ENCODE measurements at places on chromosomes 5 and 9.

- DNase-seq = no peak
Measured at GRCh38 chr9:28628031-28628430, 1054.8 kb upstream of the C9orf72 start.

DNA sequence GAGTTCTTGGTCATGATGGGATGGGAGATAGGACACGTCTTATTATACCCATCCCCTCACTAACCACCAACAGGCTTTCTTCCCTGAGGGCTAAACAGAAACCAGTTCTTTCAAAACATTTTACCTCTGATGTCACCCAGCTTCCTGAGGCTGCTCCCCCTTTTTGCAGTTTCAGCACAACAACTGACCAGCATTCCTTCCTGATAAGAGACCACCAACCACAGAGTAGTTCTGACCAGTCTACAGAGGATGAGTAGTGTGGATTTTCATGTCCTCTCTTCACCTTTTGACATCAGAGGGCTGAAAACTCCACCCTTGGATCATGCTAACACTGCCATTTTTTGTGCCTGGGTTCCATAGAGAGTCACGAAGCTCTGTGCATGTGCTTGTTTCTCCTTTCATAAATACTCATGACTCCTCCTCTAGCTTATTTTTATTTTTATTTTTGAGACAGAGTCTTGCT lies 82.6 kb downstream of the OSTF1 start:
- DNase-seq = no peak

GRCh38 chr9:95043826-95044225 lies 273.7 kb downstream of the FANCC start:
- no peak for DNase-seq

DNA sequence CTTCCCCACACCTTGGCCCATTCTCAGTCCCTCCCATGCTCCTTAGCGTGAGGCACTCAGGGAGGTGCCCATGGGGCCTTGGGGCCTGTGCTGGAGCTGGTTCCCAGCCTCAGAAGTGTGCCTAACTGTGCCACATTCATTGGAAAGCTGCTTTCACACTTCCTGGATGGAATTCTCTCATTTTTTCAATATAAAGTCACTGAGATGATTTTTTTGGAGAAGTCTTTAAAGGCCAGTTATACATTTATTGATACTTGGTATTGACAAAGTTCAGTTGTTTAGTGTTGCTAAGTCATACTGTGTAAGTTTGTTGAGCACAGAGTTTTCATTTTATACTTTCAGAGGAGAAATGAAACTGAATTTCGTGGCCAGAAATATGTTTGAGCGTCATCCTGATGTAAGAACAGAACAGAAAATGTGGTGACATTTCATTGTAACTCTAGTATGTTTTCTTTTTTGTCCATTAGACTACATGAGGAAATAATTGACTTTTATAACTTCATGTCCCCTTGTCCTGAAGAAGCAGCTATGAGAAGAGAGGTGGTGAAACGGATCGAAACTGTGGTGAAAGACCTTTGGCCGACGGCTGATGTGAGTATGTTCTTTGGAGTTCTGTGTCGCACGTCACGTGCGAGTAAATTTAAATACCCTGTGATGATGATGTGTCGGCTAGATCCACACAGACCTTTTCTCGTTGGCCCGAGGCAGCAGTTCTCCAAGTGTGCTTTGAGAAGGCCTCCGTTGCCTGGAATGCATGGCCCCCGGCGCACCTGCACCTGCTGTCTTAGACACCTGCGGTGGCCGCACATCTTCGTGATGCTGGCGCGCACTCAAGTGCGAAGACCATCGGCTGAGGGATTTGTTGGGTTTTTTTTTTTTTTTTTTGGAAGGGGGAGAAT lies 24.1 kb downstream of the TENT4A start:
- no peak for DNase-seq

DNA sequence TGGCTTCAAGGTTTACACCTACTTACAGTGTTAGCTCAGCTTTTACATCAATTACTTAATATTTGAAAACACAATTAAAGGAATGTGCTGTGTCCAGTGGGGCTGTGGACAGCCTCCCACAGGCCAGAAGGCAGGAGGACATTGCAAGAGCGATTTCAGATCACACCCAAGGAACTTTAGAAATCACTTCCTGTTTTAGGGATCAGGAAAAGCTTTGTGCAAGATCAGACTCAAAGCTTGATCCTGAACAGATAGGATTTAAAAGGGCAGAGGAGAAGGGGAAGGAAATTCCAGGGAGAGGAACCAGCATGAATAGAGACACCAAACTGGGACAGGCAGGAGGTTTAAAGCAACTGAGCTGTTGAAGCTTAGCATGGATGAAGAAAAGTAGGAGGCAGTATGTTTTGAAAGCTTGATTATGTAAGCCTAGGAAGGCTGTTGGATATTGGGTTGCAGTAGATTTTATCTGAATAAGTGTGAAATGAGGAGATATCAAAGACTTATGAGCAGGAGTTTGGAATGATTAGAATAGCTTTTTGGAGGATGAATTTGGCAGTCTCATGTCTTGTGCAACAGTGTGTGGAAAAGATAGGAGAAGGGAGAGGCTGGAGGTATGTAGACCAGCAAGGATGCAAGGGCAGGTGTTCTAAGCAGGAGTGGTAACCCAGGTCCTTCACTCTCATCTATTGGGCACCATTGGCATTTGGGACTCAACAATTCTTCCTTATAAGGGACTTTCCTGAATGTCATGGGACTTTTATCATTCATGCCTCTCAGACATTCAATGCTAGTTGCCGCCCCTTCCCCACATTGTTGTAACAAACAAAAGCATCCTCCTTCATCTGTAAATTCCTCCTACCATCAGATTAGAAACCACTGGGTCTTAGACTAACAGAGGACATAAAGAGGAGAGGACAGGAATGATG lies 123.5 kb downstream of the TARS1 start:
- DNase-seq = no peak
